ENCODE measurements at places on chromosomes 6 and 20. TPM values are rescaled to one million over a fixed set of nuclear protein-coding genes. Genes with fewer than 3 reads are reported as not detected.
A peak's percentile ranks its signal among the peaks of the same experiment; 100 is the strongest.

GRCh38 chr6:22892452-22892851 lies 323.1 kb downstream of the HDGFL1 start:
- no peaks in the 10 kb centered on the region for H3K36me3 ChIP-seq
- no peaks in the 10 kb centered on the region for H3K27me3 ChIP-seq
- no peaks in the 10 kb centered on the region for H3K4me1 ChIP-seq
- no peak overlapping the region for H3K27ac ChIP-seq

- H3K4me1 ChIP-seq: no peaks in the 10 kb centered on the region
- H3K27me3 ChIP-seq: no peaks in the 10 kb centered on the region
- no peak for DNase-seq
Measured at GRCh38 chr6:118746825-118747174, 95.4 kb upstream of the CEP85L start.

GRCh38 chr6:141963543-141964295 lies 169.0 kb upstream of the GJE1 start:
- H3K27me3 ChIP-seq: no peaks in the 10 kb centered on the region
- no peaks in the 10 kb centered on the region for H3K4me1 ChIP-seq
- DNase-seq: no peak
- H3K4me3 ChIP-seq: no peak overlapping the region

DNA sequence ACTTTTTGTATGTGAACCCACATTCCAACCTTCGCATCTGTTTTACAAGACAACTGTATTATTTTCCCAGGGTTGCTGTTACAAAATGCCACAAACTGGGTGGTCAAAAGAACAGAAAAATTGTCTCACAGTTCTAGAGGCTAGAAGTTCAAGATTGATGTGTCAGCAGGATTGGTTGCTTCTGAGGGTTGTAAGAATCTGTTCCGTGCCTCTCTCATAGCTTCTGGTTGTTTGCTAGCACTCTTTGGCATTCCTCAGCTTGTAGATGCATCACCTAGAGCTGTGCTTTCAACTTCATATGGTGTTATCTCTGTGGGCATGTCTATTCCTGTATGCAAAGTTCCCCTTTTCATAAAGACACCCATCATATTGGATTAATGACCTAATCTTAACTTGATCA lies 1067.2 kb downstream of the EPHA7 start:
- no peak overlapping the region for H3K27ac ChIP-seq
- H3K4me1 ChIP-seq: no peaks in the 10 kb centered on the region
- H3K36me3 ChIP-seq: no peaks in the 10 kb centered on the region
- no peak for DNase-seq
- H3K27me3 ChIP-seq: no peaks in the 10 kb centered on the region

GRCh38 chr6:16747232-16748024 lies 13.8 kb downstream of the ATXN1 start:
- DNase-seq: peak; percentile 82
- H3K4me3 ChIP-seq: no peak overlapping the region
- no peaks in the 10 kb centered on the region for H3K36me3 ChIP-seq
- no peaks in the 10 kb centered on the region for H3K27me3 ChIP-seq
- peak overlapping the region; percentile 51 for H3K27ac ChIP-seq

- no peak overlapping the region for H3K27ac ChIP-seq
- H3K4me1 ChIP-seq: peaks cover 7% of the 10 kb centered on the region
- H3K4me3 ChIP-seq: no peak overlapping the region
- DNase-seq: no peak
- H3K27me3 ChIP-seq: no peaks in the 10 kb centered on the region
Measured at GRCh38 chr6:41576667-41577066, 30.5 kb downstream of the FOXP4 start.

- no peak overlapping the region for H3K4me3 ChIP-seq
- no peak for DNase-seq
- H3K36me3 ChIP-seq: no peaks in the 10 kb centered on the region
- no peak overlapping the region for H3K27ac ChIP-seq
- H3K4me1 ChIP-seq: no peaks in the 10 kb centered on the region
Measured at GRCh38 chr6:122553697-122554096, 56.5 kb upstream of the PKIB start.

DNA sequence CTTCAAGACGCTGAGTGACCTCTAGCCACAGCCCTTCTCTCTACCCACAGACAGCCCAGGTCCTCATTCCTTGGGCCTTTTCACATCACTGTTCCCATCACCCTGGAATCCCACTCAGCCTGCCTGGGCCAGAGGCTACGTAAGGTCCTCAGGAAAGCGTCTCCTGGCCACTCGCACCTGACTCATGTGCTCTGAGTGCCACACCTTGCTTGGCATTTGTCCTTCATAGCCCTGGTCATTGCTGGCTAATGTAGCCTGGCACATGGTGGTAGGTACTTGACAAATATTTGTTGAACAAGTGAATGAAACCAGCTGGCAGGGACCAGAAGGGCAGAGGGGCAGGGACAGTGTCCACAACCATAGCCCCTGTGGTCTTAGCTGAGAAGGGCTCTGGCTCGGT lies 50.6 kb upstream of the FANCE start:
- H3K4me1 ChIP-seq: peaks cover 18% of the 10 kb centered on the region
- no peaks in the 10 kb centered on the region for H3K36me3 ChIP-seq
- no peaks in the 10 kb centered on the region for H3K27me3 ChIP-seq
- DNase-seq: no peak

The RBM24 gene
- total RNA-seq: 1.5 TPM

The SGK2 gene
- 42.9 TPM for total RNA-seq

The GTSF1L gene
- total RNA-seq: not detected

The VNN1 gene
- total RNA-seq: 7.5 TPM

The TNF gene
- 5.4 TPM for total RNA-seq

The PRR3 gene
- total RNA-seq: 9.3 TPM

The ELOVL4 gene
- total RNA-seq: 0.38 TPM

The ZNF318 gene
- 13.9 TPM for total RNA-seq
